ENCODE measurements at places on chromosomes 2 and 18.
A peak's percentile ranks its signal among the peaks of the same experiment; 100 is the strongest.

DNA sequence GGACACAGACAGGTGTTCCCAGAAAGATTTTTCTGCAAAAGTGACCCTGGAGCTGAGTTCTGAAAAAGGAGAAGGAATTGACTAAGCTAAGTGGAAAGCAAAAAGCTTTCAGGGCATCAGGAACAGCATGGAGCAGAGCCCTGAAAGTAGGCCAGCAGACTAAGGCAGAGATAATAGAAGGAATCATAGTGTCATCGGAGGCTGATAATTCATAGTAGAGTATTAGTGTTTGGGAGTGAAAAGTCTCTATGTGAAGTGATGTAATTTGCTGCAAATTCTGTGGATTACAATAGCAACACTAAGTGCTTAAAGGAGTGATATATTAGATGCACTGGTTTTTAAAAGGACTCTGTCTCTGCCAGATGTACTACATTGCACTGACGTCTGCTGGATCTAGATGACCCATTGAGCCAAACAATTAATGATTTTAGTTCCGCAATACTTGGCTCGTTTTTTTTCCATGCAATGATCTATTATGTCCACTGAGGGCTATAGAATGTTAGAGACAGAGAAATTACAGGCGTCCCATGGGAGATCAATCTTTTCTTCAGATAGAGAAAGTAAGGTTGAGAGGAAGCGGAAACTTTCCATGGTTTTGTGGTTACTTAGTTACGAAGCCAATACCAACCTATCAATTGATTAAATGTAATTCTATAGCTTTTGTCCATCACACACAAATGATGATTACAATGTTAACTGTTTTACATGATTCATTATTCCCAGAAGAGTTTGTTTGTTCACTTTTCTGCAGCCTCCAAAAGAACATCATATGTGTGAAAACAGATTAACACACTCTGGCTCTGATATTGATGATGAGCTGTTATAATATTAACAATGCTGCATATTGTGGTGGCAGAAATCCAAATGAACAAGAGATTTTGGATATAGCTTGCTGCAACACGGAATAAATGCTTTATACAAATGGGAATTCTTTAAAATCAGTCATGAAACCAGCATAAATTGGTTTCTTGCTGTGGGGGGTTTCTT lies 143.7 kb downstream of the MC4R start:
- no peak for DNase-seq

DNA sequence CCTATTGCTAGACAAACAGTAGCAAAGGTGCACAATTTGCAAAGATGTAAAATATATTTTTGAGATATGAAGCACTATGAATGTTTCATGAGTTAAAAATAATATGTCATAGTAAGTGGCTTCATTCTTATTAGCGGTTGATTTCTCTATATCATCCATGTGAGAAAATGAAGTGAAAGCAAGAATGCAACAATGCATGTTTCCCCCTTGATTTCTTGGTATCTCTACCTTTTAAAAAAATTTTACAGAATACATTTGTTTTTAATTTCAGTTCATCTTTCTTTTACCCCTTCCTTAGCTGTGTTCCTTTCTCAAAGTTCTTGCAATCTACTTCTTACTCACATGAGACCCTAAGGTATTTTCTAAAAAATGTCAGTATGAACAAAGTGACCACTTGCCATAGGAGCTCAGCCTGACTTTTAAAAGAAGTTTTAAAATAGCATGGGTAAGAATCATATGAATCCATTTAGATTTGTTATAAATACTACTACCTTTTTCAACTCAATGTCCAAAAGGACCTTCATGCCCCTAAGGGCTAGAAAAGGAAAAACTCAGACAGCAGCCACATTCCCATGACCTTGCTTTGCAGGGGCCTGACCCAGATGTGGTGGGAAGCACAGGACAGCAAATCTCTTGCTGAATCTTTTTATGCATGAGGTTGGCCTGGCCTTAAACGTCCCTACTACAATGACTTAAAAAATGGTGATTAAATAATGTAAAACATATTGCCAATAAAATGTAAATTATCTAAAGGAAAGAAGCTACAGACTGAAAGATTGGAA lies 14.8 kb upstream of the SLC38A11 start:
- DNase-seq, result no peak

- no peak for DNase-seq
Observed at GRCh38 chr18:50161597-50162205, 33.2 kb downstream of the MYO5B start.

- DNase-seq, result peak; percentile 19
Observed at GRCh38 chr2:220445429-220446105, 818.1 kb downstream of the SLC4A3 start.

DNA sequence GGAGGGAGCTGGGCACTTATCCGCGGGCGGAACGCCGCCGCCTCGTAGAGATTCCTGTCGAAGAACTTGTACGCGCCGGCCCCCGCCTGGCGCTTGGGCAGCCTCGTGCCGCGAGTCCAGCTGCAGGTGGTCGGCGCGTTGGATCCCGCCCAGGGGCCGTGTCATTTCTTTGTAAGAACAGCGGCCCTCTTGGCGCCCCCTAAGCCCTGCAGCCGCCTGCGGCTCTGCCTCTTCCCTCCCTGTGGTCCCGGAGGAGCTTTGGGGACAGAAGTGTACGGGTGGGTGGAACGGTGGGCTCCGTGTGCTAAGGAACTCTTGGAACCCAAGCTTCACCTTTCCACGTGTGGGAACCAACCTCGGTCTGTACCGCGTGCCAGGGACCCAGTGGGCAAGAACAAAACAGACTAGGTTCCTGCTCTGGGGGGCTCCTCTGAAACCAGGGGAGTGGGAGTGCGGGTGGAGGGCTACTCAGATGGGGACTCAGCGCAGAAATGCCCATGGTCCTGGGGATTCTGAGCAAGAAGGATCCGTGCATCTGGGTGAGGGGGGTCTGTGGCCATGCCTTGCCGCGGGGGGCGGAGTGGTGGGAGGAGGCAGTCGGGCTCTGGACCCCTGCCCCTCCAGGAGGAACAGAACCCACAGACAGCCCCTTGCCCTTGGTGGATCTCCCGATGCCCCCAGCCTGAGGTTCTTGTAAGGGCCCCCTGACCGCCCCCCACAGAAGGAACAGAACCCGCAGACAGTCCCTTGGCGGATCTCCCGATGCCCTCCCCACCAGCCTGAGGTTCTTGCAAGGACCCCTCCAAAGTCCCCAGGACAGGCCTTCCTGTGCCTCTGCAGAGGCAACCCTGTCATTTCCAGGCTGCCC lies 1.5 kb downstream of the GPC1 start:
- no peak for DNase-seq

GRCh38 chr2:204122425-204122824 lies 185.9 kb downstream of the ICOS start:
- DNase-seq, result no peak

DNA sequence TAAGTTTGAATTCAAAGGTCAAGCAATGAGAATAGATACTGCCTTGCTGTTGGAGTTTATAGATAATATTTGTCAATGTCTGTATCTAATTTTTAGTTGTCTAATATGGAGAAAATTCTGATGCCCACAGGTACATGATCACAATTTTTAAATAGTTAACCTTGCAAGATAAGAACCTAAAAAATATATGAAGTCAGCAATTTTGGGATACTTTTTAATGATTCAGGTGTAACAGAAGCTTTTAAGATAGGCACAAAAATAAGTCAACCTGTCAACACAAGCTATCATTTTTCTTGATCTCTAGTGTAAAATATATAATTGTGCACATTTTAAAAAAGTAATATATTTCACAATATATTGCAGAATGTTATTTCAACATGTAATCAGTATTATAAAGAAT lies 92.5 kb upstream of the IL1R2 start:
- DNase-seq, result no peak

DNA sequence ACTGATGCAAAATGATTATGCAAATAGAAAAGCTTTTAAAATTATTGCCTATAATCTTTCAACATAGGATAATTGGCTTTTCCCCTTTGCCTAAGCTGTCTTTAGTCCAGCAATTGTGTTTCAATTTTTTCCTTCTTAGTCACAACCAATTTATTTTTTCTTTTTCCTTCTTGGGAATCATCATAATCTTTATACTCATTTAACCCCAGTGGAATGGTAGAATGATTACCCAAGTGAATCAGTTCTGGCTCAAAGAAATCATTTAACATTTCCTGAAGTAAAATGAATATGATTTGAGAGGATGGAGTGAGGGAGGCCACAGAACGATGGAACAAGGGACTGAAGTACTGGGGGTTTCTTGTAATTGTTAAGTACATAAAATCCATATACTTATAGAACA lies 93.0 kb upstream of the CRIM1 start:
- no peak for DNase-seq

GRCh38 chr2:27370816-27371620 lies 602 bp downstream of the SNX17 start:
- DNase-seq, result no peak

DNA sequence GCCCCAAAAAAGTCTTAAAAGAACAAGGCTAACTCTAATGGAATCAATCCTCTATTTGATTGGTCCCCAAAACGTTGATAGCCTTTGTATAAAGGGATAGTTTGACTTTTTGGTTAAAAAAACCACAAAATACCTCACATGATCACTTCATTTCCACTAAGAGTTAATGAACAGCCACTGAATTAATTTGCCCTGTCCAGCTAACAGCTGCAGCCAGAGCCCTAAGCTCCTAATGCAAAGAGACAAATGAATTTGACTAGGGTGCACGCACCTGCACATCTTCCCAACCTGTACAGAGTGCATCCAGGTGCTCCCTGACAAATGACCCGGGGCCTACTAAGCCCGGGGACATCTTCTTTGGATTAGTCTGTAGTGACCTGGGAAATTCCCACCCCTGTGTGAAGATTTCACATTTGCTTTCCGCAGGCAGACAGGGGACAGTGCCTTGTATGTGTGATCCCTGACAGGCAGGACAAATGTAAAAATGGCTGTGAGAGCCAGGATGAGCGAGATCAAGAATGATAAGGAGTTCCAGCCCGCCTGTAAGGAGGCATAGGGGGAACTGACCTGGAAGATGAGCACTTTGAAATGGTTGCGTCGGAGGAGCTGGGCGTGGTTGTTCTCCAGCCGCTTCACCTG lies 893 bp downstream of the CAVIN2 start:
- no peak for DNase-seq

GRCh38 chr18:48121752-48122151 lies 191.3 kb upstream of the SMAD2 start:
- no peak for DNase-seq

- DNase-seq, result peak; percentile 43
Observed at GRCh38 chr2:236972491-236973342, 113.0 kb upstream of the COPS8 start.

- no peak for DNase-seq
Observed at GRCh38 chr2:85804583-85804982, 50.8 kb downstream of the ATOH8 start.
